Natural killer cell (primary cell): ENCODE measurements at places on chromosomes 2 and 18. TPM values are rescaled to one million over a fixed set of nuclear protein-coding genes. Genes with fewer than 3 reads are reported as not detected.
A peak's percentile ranks its signal among the peaks of the same experiment; 100 is the strongest.

DNA sequence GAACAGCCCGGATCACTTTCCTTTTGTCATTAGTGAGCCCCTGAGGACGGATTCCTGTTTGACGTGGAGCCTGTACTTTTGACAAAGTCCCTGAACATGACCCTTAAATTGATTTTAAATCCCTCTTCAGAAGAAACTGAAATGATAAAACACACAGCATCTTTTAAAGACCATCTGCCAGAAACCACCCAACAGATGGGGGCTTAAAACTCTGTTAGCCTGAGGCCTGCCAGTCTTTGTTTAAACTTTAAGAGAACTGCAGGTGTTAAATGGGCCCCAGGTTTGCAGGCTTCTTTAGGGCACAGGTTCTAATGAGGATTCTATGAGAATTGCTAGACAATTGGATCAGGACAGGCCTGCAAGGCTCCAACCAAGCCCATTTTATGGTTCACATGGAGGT, 177.9 kb downstream of the ALK start:
- no peaks in the 10 kb centered on the region for H3K36me3 ChIP-seq
- H3K27ac ChIP-seq: no peak overlapping the region

DNA sequence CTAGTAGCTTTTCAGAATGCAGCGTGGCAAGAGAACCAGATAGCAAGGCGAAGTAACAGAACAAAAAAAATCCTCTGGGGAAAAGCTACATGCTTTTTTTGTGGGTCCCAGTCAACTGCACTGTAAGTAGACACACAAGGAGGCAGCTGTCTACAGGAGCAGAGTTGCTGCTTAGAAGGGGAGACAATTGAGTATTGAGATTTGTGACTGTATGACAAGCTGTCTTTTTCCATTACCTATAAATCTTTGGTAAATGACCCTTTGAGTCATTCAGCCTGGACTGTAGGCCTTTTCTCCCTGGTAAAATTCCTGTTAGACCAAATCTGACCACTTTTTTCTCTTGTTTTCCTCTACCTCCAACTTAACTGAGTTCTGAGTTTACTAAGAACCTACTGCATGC, 144.1 kb upstream of the FOSL2 start:
- H3K4me3 ChIP-seq: no peak overlapping the region
- no peaks in the 10 kb centered on the region for H3K36me3 ChIP-seq
- no peak overlapping the region for H3K27ac ChIP-seq

DNA sequence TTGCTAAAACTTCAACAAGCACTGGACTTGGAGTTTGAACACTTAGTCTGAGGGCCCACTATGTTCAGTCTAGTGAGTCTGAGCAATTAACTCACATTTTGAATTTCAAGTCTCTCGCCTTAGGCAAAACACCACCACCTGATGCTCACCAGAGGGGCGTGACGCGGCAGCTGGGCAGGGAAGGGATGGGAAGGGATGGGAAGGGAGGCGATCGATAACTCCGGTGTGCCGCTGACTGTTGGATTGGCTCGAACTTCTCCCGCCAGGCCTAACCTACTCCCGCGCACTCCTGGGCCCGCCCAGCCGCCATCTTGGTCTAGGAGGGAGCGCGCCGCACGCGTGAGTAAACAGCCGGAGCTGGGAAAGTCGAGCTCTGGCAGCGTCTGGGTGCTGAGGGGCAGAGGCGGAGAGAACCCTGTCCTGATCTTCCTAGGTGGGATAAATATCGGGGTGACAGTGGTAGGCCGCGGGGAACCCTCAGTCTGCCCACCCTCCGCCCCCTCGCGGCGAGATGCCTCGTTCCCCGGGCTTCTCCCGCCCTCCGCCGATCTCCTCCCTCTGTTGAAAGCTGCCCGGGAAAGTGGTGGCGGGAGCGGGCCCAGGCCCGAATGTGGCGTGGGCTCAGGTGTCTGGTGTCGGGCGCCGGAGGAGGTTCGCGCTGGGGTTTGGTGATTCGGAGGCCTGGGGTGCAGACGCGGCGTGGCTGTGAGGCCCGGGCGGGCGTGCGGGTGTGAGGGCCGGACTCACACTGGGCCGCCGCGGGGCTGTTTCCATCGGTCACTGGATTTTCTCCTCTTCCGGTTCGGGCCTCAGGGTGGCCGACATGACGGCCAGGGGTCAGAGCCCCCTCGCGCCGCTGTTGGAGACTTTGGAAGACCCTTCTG, at the start of gene RIF1:
Gene RIF1 (plus strand): TSS at position 302 of the 884 bp plus-strand sequence. CDS start 522 bp downstream, at position 824.
- peak within 1 kb of the TSS; percentile 80 for H3K27ac ChIP-seq
- peak within 1 kb of the TSS; percentile 77 for H3K4me3 ChIP-seq
- peaks cover 13% of the 10 kb centered on the region for H3K4me1 ChIP-seq
- no peaks in the 10 kb centered on the region for H3K27me3 ChIP-seq
- peaks cover 11% of the 10 kb centered on the region for H3K36me3 ChIP-seq

DNA sequence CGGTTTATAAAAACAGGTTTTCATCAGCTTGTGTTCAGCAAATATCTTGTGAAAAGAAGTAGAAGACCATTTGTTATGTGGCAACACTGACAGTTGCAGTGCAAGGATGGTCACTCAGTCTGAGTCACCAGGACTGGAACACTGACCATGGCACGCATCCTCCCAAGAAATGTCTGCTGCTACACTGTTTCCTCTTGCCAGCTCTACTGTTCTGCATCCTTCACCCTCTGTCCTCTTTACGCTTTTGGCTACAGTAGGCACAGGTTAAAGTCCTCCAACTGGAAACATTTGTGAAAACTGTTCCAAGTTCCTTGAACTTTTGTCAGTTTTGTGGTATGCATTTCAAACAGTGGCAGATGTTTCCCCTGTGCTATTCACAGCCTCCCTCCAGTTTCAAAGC, 39.4 kb downstream of the OSR1 start:
- DNase-seq: no peak
- no peak overlapping the region for H3K27ac ChIP-seq
- no peaks in the 10 kb centered on the region for H3K27me3 ChIP-seq

DNA sequence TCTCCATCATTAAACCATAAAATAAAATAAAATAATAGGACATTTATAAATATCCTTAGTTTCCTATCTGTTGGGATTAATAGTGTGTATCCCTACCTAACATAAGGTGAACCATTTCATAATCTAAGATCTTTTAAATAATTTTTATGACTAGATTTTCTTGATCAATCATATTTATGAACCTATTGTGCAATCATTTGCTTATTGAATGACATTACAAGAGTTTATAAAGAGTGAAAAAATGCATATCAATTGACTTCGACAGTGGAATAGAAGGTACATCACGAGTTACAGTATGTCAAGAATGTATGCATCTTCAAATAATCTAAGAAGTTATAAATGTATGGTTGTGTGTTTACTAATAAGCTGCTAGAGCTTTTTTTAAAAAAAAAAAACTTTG, 1554.8 kb upstream of the TMEFF2 start:
- no peak overlapping the region for H3K4me3 ChIP-seq
- DNase-seq: no peak
- H3K36me3 ChIP-seq: no peaks in the 10 kb centered on the region
- no peak overlapping the region for H3K27ac ChIP-seq

GRCh38 chr2:176122683-176123410, at the start of gene HOXD9:
TSS of gene HOXD9 (plus strand) at chr2:176122719. CDS start at chr2:176122769, 50 bp downstream.
- no peaks in the 10 kb centered on the region for H3K36me3 ChIP-seq
- H3K27me3 ChIP-seq: peaks cover 86% of the 10 kb centered on the region
- peaks cover 13% of the 10 kb centered on the region for H3K4me1 ChIP-seq
- H3K27ac ChIP-seq: no peak within 1 kb of the TSS

GRCh38 chr2:235669269-235669831, 175.5 kb downstream of the AGAP1 start:
- no peak overlapping the region for H3K27ac ChIP-seq
- DNase-seq: peak; percentile 73
- no peak overlapping the region for H3K4me3 ChIP-seq
- peaks cover 16% of the 10 kb centered on the region for H3K27me3 ChIP-seq

DNA sequence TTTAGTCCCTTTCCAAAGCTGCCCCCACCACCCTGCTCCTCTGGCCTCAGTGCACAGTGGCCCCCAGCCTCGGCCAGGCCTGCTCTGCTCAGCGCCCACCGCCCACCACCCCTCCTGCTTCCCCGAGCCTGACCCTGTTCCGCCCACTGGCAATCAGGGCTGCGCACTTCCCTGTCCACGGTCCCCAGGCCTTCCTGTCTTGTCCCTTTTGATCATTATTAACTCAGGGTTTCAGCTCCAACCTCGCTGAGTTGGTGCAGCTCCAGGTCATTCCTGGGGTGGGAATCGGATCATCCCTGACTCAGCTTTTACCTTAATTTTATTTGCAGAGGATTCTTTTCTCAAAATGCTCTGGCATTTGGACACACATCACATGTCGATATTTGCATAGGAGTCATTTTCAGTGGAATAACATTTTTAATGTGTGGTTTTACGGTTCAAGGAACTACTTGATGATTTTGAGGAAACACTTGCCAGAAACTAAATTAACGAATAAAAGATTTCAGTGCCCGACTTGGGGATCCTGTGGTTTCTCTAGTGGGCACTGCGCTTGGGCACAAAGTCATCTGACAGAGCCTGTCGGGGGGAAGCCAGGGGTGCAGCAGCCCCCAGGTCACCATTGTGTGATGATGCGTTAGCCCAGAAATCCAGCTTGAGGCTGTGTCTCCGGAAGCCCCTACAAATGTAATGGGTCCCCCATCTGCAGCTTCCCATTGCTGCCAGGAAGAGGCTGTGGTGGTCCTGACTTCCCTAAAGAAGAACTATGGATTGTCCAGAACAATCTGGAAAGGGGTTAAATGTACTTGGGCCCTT, 1.0 kb upstream of the ESPNL start:
- no peak for DNase-seq
- H3K27ac ChIP-seq: no peak overlapping the region
- no peaks in the 10 kb centered on the region for H3K27me3 ChIP-seq
- H3K4me1 ChIP-seq: peaks cover 6% of the 10 kb centered on the region

DNA sequence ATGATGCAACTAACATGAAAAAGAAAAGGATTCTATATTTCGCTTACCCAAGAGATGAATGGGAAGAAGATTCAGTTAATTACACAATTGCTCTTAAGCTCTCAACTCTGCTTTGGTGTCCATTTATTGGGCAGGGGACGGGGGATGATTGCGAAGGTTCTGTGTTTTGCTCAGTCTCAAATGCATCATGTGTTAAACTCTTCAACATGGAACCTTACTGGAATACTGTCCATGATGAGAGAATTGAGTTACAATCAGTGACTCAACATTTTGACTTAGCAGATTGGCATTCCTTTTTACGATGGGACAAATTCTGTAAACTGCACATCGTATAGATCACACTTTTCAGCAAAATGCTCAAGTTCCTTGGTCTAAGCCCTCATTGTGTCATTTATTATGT, 135.6 kb downstream of the RBMS1 start:
- H3K4me3 ChIP-seq: no peak overlapping the region
- no peak for DNase-seq
- H3K4me1 ChIP-seq: no peaks in the 10 kb centered on the region
- H3K36me3 ChIP-seq: no peaks in the 10 kb centered on the region

- DNase-seq: no peak
- peaks cover 15% of the 10 kb centered on the region for H3K4me1 ChIP-seq
- no peaks in the 10 kb centered on the region for H3K36me3 ChIP-seq
- no peak overlapping the region for H3K4me3 ChIP-seq
- H3K27ac ChIP-seq: no peak overlapping the region
Observed at GRCh38 chr2:196266351-196266750, 95.0 kb upstream of the STK17B start.

PAX8 gene
- total RNA-seq: 0.65 TPM

CYS1 gene
- not detected for total RNA-seq

CBLN2 gene
- not detected for total RNA-seq

NXPH2 gene
- not detected for total RNA-seq

DNA sequence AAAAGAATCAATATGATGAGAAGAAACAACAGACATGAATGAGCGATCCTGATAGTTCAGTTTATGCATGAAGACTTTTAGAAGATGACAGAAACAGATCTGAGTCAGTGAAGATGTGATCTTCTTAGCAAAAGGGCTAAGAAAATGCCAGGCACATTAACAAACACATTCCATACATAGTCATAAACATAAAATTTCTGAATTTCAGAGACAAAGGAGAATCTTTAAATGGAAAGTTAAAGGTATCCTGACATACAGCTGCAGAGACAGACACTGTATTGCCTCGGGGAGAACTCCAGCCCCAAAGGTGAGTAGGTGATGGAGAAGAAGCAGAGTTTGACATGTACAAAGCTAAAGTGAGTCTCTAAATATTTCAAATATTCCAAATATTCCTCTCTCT, 40.6 kb upstream of the FN1 start:
- no peak for DNase-seq
- H3K27ac ChIP-seq: no peak overlapping the region
- no peaks in the 10 kb centered on the region for H3K27me3 ChIP-seq
- H3K4me3 ChIP-seq: no peak overlapping the region
- H3K4me1 ChIP-seq: no peaks in the 10 kb centered on the region

GRCh38 chr2:16287831-16288230, 347.5 kb downstream of the MYCN start:
- H3K4me3 ChIP-seq: no peak overlapping the region
- no peaks in the 10 kb centered on the region for H3K27me3 ChIP-seq
- no peaks in the 10 kb centered on the region for H3K4me1 ChIP-seq
- no peak overlapping the region for H3K27ac ChIP-seq

DNA sequence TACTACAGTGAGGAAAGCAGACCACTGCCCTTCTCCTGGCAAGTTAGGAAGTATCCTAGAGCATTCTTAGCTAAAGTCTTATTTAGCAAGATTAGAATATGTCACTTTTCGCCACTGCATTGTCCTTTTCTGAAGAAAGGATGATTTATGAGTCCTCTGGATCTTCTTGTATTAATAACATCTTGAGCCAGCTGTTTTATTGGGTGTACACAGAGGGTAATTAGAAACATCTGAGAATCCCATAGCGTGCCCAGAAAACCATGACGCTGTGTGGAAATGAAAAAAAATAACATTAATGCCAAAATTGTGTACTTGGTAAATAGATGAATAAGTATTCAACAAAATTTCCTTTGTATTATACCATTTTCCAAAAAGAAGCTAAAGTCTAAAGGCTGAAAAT, 198.7 kb downstream of the LTBP1 start:
- no peak for DNase-seq
- H3K27ac ChIP-seq: no peak overlapping the region
- no peak overlapping the region for H3K4me3 ChIP-seq
- H3K36me3 ChIP-seq: no peaks in the 10 kb centered on the region
- no peaks in the 10 kb centered on the region for H3K27me3 ChIP-seq

DNA sequence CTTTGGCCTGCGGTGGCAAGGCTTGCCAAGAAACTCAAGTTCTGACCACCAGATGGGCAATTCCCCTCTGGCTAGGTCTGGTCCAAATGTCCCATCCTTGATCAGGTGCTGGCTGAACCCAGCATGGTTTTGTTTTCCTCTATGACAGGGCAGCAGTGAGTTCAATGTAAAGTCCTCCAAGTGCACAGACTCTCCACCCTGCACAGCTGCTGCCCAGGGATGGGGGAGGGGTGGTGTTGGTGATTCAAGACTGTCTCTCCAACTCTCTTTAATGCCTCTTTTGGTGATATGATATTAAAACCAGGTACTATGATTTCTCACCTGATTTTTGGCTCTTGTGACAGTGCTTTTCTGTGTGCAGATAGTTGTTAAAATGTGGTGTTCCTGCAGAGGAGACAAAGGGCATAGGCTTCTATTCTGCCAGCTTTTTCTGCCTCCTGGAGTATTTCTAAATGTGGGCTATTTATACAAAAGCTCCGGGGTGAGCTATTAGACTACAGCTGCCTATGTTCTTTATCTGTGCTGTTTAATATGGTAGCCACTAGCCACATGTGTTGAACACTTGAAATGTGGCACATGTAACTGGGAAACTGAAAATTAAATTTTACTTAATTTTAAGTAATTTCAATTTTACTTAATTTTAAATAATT, 64.0 kb upstream of the STK39 start:
- no peaks in the 10 kb centered on the region for H3K36me3 ChIP-seq
- H3K4me3 ChIP-seq: no peak overlapping the region
- no peak overlapping the region for H3K27ac ChIP-seq
- DNase-seq: no peak
